IMR-90 (cell line): ENCODE measurements at places on chromosomes 6 and 20. TPM values are rescaled to one million over a fixed set of nuclear protein-coding genes. Genes with fewer than 3 reads are reported as not detected.

- peak; percentile 39 for DNase-seq
These were observed 16.3 kb upstream of the POPDC3 start for GRCh38 chr6:105196076-105196475.

- DNase-seq: no peak
These were observed 46.2 kb downstream of the ISM1 start for GRCh38 chr20:13267231-13267630.

The NOX3 gene
- not detected in 2 replicates for polyA plus RNA-seq

GRCh38 chr6:104718672-104719071 is 141.0 kb downstream of the HACE1 start:
- no peak for DNase-seq

The STMN3 gene
- polyA plus RNA-seq: 62.3 and 67.4 TPM in 2 replicates

DNA sequence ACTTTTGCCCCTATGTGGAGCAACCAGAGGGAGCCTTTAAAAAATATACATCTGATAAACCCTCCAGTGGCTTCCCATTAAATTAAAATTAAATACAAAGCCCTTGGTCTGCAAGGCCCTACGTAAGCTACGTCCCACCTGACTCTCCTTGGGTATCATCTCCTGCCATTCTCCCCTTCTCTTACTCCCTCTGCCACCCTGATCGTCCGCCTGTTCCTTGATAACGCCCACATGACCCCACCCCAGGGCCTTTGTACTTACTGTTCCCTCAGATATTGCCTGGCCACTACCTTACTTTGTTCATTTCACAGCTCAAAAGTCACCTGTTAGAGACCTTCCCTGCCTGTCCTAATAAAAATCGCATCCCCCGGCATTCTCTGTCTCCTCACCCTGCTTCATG is 5.4 kb upstream of the NFATC2 start:
- DNase-seq: no peak

The GSTA2 gene
- polyA plus RNA-seq: not detected in 2 replicates

The PGC gene
- polyA plus RNA-seq: not detected in 2 replicates
